ENCODE measurements at places on chromosomes 7 and 10.
A peak's percentile ranks its signal among the peaks of the same experiment; 100 is the strongest.

GRCh38 chr10:7374795-7375194 lies 36.0 kb downstream of the SFMBT2 start:
- no peak for DNase-seq

- no peak for DNase-seq
Measured at GRCh38 chr7:148556892-148557291, 33.7 kb upstream of the C7orf33 start.

DNA sequence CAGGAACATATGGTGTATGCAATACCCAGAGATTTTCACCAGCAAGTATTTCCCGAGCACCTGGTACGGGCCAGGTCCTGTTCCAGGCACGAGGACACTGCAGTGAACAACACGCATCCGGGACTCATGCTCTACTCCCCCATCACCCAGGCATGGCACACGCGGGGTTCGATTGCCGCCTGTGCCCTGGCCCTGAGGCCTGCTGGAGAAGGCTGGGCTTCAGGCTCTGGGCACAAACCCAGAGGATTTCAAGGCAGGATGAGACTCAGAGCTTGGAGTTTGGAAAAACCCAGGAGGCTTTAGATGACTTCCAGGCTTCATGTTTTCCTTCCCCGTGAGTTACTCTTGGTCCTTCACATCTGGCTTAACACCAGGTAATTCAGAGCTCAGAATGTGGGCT lies 143.5 kb downstream of the NEURL1 start:
- DNase-seq = no peak

DNA sequence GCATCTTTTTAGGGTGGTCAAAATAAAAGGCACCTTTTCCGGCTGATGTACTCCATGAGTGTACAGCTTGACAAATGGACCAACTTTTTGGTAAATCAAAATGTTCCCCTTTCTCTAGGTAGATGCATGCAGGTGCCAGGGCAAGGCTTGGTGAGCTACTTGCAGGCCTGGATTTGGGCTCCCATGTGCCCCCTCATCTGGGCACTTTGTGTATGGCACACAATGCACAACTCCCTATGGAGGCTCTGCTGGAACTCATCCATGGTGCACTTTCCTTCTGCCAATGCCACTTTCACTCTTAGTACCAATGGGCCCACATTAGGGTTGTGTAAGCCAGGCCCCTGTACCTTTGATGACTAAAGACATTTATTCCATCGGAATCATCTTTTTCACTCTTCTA lies 300.8 kb downstream of the SDHAF3 start:
- peak; percentile 11 for DNase-seq

- DNase-seq = no peak
Measured at GRCh38 chr10:15485684-15486316, 114.7 kb upstream of the FAM171A1 start.

GRCh38 chr7:108193594-108194498 lies 63.7 kb upstream of the LAMB4 start:
- DNase-seq = no peak

GRCh38 chr10:52649511-52649910 lies 123.1 kb downstream of the MBL2 start:
- no peak for DNase-seq

GRCh38 chr7:83161186-83161585 lies 1.5 kb downstream of the PCLO start:
- DNase-seq = no peak

GRCh38 chr10:127849921-127850320 lies 42.8 kb downstream of the CLRN3 start:
- DNase-seq = no peak

DNA sequence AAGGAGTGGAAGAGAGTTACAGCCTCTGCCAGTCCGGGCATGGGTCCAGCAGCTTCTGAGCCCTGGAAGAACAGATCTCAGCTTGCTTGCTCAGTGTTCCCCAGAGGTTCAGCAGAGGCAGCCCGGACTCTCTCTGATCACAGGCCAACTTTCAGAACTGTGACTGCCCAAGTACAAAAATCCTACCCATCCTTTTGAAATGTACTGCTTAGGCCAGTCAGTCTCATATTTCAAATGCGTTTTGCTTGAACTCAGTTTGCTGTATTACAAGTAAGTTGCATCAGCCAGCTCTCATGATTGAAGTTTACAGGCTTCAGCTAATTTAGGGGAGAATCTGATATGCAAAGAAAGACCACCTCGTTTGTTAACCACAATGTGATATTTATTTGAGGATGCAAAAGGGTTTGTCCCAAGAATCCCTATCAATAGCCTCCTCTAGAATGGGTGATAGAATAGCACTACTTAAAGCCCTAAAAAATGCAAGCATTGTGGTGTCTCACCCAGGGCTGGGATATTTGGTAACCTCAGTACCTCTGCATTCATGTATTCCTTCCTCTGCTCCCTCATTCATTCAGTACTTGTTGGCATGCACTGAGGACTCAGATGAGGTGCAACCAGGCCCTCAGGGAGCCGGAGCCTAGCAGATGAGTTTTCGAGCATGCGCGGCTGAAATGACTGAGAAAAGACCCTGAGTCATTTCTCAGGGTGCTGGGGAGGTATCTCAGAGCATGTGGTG lies 7.0 kb downstream of the AIMP2 start:
- no peak for DNase-seq

GRCh38 chr10:90650858-90651257 lies 207.0 kb downstream of the HTR7 start:
- DNase-seq = no peak

- peak; percentile 9 for DNase-seq
Measured at GRCh38 chr7:7719236-7719635, 829 bp upstream of the RPA3 start.

GRCh38 chr10:368579-369220 lies 233.4 kb downstream of the ZMYND11 start:
- no peak for DNase-seq

DNA sequence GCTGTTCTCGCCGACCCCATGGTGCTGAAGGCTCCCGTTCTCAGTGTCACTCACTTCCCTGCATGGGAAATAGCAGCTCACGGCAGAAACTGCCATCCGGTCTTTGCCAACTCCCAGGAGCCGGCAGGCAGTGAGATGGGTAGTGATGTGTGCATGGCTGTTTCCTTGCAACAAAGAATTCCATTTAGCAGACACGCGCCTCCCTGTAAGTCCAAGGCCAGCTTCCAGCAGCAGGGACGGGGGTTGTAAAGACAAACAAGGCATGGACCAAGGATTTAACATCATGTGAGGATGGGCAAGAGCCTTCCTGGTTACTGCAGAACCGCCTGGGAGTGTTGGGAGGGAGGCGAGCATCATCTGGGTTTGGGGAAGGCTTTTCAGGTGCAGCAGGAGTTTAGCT lies 273.1 kb downstream of the GLRX3 start:
- no peak for DNase-seq

DNA sequence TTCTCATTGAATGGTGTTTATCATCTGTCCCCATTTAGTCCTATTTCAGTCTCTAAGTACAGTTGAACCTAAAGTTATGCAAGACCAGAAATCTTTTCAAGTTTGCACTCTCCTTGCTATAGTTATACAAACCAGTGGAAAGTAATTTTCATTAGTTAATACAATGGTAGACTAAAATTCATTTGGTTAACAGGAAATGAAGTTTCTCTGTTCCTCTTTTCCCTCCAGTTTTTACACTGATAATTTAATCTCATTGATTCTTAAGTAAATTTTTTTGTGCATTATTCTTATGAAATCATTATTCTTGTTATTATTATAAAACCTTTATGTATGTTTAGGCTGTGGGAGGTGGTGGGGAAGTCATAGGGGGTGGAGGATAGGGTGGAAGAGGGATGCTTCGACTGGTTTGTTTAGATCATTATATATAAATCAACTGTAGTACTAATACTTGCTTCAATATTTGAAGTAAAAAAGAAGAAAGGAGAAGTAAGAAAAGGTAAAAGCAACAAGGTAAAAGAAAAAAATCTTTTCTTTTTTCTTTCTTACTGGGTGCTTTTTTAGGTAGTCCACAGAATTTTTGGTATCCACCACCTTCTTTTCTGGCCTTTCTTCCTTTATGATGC lies 104.1 kb downstream of the GPR85 start:
- DNase-seq = no peak

- no peak for DNase-seq
Measured at GRCh38 chr10:63437116-63437949, 28.4 kb downstream of the JMJD1C start.

DNA sequence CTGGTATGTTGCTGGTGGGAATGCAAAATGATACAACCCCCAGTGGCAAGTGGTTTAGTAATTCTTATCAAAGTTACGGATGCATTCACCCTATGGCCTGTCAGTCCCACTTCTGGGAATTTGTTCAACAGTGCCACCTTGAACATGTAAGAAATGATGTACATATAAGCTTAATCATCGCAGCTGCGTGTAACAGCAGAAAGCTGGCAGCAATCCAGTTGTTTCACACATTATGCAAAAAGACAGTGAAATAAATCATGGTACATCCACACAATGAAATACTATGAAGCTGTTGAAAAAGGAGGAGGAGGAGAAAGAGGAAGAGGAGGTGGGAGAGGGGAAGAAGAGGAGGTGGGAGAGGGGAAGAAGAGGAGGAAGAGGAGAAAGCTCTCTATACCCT lies 76.2 kb upstream of the MYL10 start:
- no peak for DNase-seq

GRCh38 chr10:102287991-102288390 lies 42.7 kb downstream of the GBF1 start:
- DNase-seq = no peak

GRCh38 chr10:62166331-62167131 lies 102.1 kb downstream of the RTKN2 start:
- no peak for DNase-seq
